Smooth muscle cell of the umbilical artery (primary cell): ENCODE measurements at places on chromosomes 3 and 15. TPM values are rescaled to one million over a fixed set of nuclear protein-coding genes. Genes with fewer than 3 reads are reported as not detected.

Gene BMF
- total RNA-seq, result 0.14 and 1.8 TPM in 2 replicates

Gene TM4SF18
- under 0.01 and 0.46 TPM in 2 replicates for total RNA-seq

Gene MCF2L2
- total RNA-seq, result 0.30 and 0.37 TPM in 2 replicates

Gene GOLGA8J
- not detected in 2 replicates for total RNA-seq

Gene GABRA5
- total RNA-seq, result 3.9 and 5.7 TPM in 2 replicates

Gene TP63
- not detected in 2 replicates for total RNA-seq

Gene SPRED1
- total RNA-seq, result 57.9 and 86.5 TPM in 2 replicates

Gene TMEM108
- total RNA-seq, result under 0.01 and 0.23 TPM in 2 replicates

Gene NTRK3
- 1.2 and 3.2 TPM in 2 replicates for total RNA-seq

Gene CA12
- 98.9 and 366 TPM in 2 replicates for total RNA-seq

Gene TLR9
- total RNA-seq, result under 0.01 TPM in 1 of 2 replicates, not detected in the other

Gene RAD51
- 0.30 and 4.8 TPM in 2 replicates for total RNA-seq

Gene CPNE4
- total RNA-seq, result not detected in 2 replicates

Gene FBXO40
- total RNA-seq, result not detected in 2 replicates

Gene SNX22
- total RNA-seq, result 0.28 and 0.30 TPM in 2 replicates

Gene PTPRG
- 28.2 and 29.5 TPM in 2 replicates for total RNA-seq

Gene ZNF80
- total RNA-seq, result not detected in 2 replicates

Gene LTF
- not detected in 2 replicates for total RNA-seq

Gene ESYT3
- 0.59 and 1.6 TPM in 2 replicates for total RNA-seq

Gene TLNRD1
- 4.8 and 9.5 TPM in 2 replicates for total RNA-seq

Gene TMPRSS7
- total RNA-seq, result under 0.01 TPM in 1 of 2 replicates, not detected in the other

Gene CHRM5
- total RNA-seq, result under 0.01 TPM in 1 of 2 replicates, not detected in the other

Gene ADGRG7
- total RNA-seq, result 0.30 TPM in 1 of 2 replicates, not detected in the other

Gene MYO5A
- 30.6 and 110 TPM in 2 replicates for total RNA-seq

Gene CFAP92
- under 0.01 and 0.05 TPM in 2 replicates for total RNA-seq

Gene HEG1
- total RNA-seq, result 282 and 304 TPM in 2 replicates

Gene REC114
- total RNA-seq, result not detected in 2 replicates

Gene TMOD2
- total RNA-seq, result 10.4 and 13.8 TPM in 2 replicates

Gene RGMA
- 0.32 TPM in 1 of 2 replicates, not detected in the other for total RNA-seq
